ENCODE measurements at places on chromosomes 1 and 21.
A peak's percentile ranks its signal among the peaks of the same experiment; 100 is the strongest.

DNA sequence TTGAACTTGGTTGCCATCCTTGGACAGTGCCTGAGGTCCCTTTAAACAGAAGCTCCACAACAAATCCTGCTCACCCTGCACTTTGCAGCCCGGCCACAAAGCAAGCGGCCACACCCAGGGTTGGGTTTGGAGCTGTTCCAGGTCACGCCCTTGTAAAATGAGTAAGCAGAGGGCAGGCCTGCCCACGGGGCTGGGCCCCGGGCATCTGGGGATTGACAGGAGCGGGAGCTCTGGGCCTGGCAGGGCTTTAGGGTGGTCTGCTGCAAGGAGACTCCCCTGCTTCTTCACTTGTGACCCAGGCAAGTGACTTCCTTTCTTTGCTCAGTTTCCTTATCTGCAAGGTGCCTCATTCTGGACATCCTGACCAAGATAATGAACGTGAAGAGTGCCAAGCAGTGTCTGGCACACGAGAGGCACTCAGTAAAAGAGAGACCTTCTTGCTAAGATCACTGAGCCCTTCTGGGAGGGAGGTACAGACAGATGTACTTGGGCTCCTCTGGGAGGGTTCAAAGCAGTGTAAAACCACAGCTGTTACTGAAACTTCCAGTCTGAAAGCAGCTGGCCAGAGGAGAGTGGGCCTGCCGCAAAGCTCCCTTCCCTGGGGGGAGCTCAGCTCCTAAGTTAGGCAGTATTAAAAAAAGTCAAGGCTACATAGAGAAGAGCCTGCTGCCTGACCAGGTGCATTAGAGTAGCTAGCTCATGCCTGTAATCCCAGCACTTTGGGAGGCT is 2.6 kb downstream of the E2F2 start:
- peak; percentile 94 for DNase-seq

DNA sequence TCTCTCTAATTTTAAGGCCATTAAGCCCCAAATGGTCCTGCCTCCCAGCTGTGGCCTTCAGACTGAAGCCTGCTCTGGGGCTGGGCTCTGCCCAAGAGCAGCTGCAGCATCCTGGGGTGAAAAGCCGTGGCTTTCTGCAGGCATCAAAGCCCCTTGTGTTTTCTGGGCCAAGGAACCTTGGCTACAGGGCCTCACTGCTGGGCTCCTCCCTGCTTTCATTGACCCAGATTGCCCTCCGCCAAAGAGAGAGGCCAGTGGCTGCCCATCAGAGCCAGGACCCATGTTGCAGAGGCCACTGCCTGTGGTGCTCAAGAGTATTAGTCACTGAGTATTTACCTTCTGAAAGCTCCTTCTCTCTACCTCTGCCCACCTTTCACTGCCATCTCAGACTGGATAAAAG is 1.6 kb downstream of the ZNF648 start:
- DNase-seq: no peak

DNA sequence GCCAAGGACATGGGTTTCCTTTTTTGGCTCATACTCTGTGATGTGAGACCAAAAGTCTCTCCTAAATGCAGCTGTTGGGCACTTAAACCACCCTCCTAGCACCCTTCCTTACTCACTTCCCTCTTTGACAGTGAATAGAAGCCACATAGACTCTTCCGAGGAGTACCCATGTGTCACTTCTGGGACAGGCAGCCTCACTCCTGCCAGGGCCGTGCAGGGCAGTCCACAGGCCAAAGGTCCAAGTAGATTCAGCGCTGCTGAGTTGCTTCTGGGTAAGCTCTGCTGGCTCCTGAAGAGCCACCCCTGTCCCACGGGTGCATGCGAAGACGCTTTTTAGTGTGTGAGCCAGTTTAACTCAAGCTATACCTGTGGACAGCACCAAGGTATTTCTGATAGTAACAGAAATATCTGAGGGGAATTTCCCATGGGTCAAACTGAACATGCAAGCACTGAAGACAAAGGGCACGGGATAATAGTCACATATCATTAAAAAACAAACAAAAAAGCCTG is 36.8 kb upstream of the BMP8B start:
- DNase-seq: peak; percentile 48

DNA sequence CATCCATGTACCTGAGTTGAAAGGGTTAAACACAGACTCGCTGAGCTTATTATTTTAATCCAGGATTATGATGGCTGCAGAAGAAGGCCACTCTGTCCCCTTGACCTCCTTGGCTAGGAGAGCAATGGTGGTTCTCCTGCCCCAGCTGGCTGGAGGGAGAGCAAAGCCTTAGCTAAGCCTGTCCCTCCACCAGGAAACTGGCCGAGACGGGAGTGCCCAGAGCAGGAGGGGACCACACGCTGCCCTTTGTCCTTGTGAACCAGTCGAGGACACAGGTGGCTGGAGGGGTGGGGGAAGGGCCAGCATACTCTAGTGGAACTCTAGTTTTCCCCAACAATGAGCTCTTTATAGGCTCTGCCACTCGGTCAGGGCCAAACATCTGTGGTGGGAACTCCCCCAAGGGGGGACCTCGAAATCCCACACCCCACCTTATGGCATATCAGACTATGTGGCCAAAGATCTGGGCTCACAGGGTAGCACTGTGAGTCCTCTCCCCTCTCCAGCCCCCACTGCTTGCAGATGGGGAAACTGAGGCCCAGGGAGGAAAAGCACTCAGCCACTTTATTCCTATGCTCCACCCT is 12.9 kb downstream of the KIAA1614 start:
- no peak for DNase-seq

DNA sequence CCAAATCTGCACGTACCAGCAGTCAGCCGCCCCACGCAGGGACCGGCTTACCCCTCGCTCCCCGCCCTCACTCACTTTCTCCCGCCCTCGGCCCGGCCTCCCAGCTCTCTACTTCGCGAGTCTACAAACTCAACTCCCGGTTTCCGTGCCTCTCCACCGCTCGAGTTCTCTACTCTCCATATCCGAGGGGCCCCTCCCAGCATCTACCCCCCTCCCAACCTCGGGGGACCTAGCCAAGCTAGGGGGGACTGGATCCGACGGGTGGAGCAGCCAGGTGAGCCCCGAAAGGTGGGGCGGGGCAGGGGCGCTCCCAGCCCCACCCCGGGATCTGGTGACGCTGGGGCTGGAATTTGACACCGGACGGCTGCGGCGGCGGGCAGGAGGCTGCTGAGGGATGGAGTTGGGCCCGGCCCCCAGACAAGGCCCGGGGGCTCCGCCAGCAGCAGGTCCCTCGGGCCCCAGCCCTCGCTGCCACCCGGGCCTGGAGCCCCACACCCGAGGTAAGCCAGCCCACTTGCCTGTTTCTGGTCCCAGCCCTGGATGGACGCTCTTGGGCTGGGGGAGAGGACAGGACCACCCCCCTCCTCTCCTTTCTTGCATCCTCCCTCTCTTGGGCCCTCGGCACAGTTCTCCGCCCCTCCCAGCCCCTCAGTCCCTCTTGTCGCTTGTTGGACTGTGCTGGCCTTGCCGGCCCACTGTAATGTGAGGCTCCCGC is at the start of gene ARTN:
Gene ARTN (plus strand): TSS at position 416 of the 715 bp plus-strand sequence. CDS start 1,856 bp downstream, outside the sequence.
- DNase-seq: no peak

Data from LHCN-M2 (cell line).